ENCODE measurements at places on chromosomes 16 and 17.
A peak's percentile ranks its signal among the peaks of the same experiment; 100 is the strongest.

DNA sequence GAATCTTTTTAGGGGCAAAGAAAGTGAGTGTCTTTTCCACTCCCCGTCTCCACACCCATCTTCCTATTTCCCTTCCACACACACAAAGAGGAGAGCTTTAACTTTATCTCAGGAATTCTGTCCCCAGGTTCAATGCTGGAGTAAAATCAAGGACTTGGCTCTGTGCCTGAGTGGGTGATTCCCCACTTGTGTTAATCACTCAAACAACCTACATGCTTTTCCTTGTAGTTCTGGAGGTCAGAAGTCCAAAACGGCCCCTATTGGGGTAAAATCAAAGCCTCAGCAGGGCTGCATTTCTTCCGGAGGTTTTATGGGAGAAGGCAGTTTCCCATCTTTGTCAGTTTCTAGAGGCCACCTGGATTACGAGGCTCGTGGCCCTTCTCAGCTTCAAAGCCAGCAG lies 422.3 kb upstream of the RBFOX1 start:
- no peak for DNase-seq

- no peak for DNase-seq
These were observed 16.9 kb downstream of the TRIM25 start for GRCh38 chr17:56896968-56897359.

GRCh38 chr17:34797720-34798119 lies 163.5 kb downstream of the CCT6B start:
- DNase-seq = peak; percentile 10

DNA sequence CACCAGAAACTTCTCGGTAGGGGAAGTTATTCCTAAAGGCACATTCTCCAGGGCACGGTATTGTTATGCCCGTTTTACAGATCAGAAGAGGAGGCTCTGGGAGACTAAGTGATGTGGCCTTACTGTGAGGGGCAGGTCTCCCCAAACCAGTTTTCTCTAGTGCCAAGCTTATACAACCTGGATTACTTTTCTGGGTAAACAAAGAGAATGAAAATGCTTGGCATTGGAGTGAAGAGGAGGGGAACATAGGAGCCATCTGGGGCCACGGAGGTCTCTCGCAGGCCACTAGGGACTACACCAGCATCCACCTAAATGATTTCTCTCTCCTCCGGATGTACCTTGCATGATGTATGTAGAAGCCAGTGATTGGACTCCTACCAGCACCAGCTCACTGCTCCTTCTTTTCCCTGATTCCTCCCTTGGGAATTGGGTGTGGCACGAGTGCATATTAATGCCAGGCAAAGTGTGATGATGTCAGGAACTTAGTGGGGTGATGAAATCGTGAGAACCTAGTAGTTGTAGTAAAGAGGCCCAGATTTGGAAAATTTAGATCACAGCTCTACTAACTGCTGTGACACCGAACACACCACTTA lies 674 bp downstream of the TOM1L1 start:
- no peak for DNase-seq

DNA sequence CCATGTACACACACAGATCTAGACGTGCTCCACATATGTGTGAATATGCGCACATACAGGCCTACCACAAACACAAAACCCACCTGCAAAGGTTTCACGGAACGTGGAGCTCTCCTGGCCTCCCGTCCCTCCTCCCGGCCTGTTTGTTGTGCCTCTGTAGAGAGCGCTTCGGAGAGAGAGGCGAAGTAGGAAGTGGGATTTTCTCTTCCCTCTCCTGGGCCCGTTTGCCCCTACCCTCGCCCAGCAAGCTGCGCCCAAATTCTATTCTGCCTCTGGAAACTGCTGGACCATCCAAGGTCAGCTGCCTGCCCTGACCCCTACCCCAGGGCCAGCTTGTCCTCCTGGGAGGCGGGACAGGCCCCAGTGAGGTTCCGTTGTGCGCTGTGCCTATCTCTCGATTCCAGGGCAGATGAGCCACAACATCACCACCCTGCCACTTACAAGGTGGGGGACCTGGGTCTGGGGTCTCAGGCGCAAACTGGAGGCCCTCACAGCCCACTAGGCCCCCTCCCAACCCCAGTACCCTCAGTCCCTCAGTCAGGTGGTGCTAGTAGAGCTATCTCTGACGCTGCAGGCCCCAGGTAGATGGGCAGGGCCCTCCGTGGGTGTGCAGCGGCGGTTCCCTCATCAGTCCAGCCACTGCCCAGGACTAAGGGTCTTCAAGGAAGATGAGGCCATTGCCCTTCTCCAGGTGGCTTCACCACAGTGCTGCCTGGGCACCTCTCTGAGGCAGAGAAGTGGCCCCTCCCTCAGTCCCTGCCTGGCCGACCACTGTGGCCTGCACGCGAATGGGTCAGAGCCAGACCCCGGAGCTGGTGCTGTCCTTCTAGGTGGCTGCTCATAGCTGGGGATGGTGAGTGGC lies 54.2 kb downstream of the BEAN1 start:
- DNase-seq = no peak

DNA sequence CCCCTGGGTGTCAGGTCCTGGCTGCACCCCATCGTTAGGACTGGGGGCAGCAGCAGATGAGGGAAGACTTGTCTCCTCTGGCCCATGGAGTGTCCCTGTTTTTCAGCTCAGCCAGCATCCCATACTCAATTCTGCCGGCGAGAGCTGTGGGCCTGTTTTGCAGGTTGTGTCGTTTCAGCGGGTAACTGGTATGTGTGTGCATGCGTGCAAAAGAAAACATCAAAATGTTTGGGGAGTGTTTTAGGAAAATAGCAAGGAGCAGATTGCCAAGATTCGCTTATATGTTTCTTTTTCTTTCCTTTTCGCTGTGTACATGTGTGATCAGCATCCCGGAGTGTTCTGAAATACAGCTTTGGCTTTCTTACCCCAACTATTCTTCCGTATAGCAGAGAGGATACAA lies 34.7 kb downstream of the MSI2 start:
- no peak for DNase-seq

- DNase-seq = no peak
These were observed 450.3 kb upstream of the PSMD7 start for GRCh38 chr16:73846356-73846755.

- DNase-seq = no peak
These were observed 8.5 kb downstream of the ZFPM1 start for GRCh38 chr16:88461331-88462269.

Data from stimulated activated CD4-positive, alpha-beta T cell treated with anti-CD3 and anti-CD28 coated beads, Interleukin-12 subunit alpha, Interleukin-12 subunit beta, amount 100 ng/mL, for 4 hours (primary cell).